ENCODE measurements at places on chromosomes 6 and 20.

DNA sequence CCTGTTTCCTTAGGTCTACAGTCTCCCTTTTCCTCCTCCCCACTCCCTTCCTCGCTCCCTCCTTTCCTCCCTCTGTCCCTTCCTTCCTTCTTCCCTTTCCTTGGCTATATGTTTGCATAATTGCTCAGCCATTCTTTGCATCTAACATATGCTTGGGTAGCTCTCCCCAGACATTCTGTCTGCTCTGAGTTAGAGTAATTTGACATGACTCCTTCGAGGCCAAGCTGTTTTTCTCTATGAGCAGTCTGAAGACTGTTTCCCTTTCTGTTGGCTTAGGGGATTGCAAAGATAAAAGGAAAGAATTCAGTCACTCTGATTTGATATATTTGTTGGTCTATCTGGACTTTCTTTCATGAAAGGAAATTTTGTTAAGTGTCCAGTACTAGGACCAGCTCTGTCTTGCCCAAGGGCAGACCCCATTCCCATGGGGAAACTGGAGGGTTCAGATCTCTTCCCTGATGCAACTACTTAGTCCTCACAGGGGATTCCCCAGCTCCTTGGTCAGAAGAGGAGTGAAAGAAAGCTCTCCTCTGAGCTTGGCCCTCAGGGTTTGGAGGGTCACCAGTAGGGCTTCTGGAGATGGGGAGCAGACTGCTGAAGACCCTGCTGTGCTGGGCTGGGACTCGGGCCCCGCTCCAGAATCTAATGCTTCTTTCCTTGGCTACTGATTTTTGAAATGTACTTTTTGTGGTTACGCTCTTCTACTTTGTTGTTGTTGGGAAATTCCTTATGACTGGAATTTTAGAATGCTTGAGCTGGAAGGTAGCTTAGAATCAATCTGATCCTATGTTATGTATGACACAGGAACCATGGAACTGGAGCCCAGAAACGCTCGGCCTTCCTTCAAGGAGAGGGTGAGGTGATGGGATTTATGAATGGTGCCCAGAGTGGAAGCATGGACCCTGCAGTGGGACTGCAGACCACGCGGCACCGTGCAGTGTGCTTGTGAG lies 63.7 kb upstream of the SLC22A23 start:
- no peak for DNase-seq

DNA sequence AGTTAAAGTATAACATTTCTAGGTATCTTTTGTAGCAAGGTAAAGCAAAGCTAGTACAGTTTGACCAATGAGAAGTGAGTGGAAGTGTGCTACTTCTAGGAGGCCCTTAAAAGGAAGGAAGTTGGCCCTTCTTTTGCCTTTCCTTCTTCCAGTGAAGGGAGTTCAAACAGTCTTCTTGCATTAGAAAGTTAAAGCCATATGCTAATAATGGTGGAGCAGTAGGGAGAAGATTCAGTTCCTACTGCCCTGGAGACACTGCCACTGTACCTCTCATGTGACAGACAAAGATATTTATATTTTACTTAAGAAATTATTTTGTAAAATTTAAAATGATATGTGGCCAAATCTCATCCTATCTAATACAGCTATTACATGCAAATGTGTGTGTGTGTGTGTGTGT lies 26.0 kb upstream of the RCAN2 start:
- DNase-seq = no peak

DNA sequence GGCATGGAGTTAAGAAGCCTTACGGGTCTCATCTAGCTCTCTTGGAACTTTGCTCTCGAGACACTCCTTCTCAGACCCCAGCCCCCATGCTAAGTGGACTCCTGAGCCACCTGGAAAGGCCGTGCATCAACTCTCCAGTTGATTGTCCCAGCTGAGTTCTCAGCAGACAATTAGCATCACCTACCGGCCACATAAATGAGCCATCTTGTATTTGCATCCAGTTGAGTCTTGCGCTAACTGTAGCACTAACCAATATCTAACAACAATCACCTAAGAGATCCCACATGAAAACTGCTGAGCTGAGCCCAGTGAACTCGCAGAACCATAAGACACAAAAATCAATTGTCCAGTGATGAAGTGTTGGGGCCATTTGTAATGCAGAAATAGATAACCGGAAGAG lies 49.7 kb downstream of the PCNA start:
- DNase-seq = no peak

DNA sequence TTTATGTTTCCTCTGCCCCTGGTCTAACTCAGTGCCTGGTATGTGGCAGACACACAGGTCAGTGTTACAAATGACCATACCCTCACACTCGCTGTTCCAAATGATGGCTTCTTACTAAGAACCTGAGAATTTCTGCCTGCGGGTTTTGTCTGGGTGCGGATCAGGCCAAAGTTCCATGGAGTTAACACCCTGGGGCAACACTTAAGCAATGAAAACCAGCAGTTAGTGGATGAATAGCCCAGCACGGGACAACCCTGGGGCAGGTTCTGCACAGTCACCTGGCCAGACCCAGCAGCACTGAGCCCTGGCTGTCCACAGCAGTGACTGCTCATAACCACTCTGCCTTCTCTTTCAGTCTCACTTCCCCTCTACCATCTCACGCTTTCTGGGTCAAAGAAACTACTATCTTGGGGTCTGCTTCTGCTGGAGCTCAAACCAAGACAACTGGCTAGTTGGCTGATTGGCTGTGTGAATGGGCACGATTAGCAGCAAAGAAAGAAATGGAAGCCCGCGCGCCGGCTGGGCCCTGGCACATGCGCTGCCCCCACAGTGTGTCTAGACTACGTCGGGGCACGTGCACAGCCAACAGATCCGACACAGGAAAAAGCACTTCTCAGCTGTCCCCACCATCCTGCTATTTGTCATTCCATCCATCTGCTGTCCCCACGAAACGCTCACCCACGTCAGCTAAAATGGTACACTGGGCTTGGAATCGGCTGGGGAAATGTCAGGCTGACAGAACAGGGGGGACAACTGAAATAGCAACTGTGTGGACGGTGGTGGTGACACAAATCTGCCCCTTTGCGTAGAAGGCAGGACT lies 36.6 kb downstream of the MGME1 start:
- no peak for DNase-seq

- peak; percentile 92 for DNase-seq
Measured at GRCh38 chr6:30730601-30731435, 10.7 kb downstream of the TUBB start.
